ENCODE measurements at places on chromosomes 7 and 10. TPM values are rescaled to one million over a fixed set of nuclear protein-coding genes. Genes with fewer than 3 reads are reported as not detected.

RPEL1 gene
- not detected for total RNA-seq

BAIAP2L1 gene
- 11.1 TPM for total RNA-seq

TAS2R4 gene
- total RNA-seq, result 0.14 TPM

CLDN4 gene
- total RNA-seq, result 1.2 TPM

INA gene
- total RNA-seq, result not detected

Data from HT1080 (cell line).